ENCODE measurements at places on chromosomes 11 and 22.

DNA sequence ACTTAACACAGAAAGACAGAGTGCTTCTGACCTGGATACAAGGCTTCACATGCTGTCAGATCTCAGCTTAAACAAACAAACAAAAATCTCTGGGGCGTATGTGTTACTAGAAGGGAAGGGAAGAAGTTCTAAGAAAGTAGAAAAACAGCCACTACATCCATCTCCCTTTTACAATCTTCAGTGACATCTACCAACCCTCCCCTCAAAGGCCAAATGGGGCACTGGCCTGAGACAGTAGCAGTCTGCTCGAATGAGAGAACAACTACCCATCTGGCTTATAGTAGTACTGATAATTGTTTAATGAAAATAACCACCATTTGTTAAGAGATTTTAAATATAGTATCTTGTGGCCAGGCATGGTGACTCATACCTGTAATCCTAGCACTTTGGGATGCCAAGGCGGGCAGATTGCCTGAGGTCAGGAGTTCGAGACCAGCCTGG is 29.4 kb downstream of the CCDC83 start:
- peak; percentile 40 for DNase-seq

DNA sequence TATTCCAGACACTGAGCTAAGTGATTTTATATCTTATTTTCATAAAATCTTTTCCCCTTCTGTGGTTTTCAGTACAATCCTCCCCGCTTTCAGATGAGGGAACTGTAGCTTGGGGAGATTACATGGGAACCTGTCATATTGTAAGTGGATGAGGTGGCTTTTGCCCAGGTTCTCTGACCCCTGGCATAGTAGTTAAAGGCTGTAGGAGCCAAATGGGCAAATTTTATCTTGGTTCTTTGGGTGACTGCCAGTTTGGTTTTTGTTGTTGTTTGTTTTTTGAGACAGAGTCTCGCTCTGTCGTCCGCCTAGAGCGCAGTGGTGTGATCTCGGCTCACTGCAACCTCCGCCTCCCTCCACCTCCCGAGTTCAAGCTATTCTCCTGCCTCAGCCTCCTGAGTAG is 411.6 kb upstream of the NARS2 start:
- no peak for DNase-seq

- no peak for DNase-seq
Measured at GRCh38 chr11:87440076-87440770, 402.5 kb downstream of the TMEM135 start.

- DNase-seq: no peak
Measured at GRCh38 chr22:29032584-29032983, 29.0 kb downstream of the C22orf31 start.

DNA sequence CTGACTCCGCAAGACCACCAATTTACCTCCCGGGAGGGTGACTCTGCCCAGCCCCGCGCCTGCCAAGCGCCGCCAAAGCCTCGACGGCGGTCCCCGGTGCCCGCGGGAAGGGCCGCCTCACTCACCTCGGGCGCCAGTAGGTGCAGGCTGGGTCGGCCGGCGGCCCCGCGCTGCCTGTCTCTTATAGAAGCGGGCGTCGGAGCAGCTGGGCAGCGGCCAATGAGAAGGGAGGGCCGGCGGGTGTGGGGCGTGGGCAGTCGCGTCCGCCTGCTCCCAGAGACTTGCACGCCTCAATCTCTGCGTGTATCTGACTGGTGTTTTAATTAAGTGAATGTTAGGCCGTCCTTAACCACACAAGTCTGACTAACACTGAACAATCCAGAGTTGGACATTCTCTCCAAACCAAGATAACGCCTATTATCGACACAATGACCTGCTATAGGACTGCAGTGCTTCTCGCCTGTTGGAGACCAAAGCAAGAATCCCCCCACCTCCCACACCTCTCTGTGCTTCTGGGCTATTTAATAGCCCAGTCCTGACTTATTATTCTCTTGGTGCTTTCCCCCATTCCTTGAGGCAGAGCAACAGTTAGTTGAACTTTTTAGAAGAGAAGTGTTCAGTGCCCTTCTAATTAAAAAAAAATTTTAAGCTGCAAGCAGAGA is at the start of gene TPH1:
Gene TPH1 (minus strand): TSS at position 154 of the 662 bp plus-strand sequence. CDS start 5,507 bp downstream, outside the sequence.
- DNase-seq: peak; percentile 71

DNA sequence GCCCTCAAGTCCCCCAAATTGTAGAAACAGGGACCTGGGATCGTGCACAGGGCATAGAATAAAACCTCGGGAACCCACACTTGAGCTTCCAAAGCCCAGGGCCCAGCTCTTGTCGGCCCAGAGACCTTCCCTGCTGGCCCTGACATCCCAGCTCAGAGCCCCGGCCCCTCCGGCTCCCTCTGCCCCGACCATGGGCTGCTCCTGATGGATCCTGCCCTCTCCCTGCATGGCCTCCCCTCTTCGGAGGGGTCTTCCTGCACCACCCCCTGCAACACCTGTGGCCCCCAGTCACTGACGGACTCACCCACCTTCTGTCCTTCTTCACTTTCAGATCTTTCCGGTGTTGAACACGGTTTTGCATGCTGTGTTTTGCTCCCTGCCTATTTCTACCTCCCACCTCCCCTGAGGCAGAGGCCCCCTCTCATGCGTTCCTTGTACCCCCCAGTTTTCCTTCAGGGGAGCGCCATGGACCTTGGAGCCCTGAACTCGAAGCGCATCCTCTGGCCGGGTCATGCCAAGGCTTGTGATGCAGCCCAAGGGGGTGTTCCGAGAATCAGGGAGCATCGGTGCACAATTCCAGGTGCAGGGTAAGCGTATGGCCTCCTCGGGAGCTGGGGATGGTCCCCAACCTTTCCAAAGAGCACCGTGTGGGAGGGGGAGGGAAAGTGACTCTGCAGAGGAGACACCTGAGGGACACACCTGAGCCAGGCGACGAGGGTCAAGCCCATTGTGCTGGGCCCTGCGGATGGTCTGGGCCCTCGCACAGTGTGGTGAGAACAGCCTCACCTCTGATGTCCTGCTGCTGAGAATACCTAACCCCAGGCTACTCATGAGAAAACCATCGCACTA is 666.4 kb downstream of the BRD1 start:
- DNase-seq: no peak

DNA sequence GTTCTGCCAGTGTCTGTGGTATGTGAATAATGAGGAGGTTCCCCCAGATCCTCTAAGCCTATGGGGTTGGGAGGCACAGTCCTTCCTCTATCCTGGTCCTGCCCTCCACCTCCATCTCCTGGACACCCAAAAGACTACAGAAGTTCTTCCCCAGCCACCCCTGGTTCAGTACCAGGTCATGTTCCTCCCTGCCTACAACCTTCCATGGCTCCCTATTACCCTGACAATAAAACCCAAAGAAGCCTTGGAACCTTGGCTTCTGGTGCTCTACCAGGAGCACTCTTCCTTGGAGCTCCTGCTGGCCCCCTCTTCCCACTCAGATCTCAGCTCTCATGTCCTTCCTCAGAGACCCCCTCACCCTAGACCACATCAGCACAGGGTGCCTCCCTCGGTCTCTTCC is 12.9 kb downstream of the TRPM5 start:
- DNase-seq: no peak

DNA sequence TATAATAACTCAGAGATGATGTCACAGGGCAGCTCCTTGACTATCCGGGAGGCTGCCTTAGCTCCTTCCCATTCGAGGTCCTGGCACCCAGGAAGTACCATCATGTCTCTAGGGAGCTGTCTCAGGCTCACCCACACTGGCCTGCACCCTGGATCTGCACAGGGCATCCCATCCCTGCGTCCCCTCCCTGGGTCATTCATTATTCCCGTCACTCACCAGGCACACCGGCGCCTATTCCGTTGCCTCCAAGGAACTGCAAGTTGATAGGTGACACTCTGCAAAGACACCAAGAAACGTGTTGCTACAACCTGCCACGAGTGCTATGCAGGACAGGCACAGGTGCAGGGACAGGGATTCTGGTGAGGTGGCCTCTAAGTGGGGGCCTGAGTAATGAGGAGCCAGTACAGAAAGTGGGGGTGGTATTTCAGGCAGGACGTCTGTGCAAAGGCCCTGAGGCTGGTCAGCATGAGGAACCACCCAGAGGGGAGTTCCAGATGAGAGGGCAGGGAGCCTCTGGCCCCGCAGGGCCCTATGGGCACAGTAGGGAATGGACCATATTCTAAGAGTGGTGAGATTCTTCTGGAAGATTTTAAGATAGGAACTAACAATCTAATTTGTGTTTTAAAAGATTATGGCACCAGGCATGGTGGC is 71.6 kb upstream of the SHANK2 start:
- DNase-seq: no peak

- no peak for DNase-seq
Measured at GRCh38 chr11:86171627-86172026, 72.9 kb upstream of the EED start.

GRCh38 chr22:36768141-36768540 is 7.8 kb downstream of the IFT27 start:
- DNase-seq: no peak

DNA sequence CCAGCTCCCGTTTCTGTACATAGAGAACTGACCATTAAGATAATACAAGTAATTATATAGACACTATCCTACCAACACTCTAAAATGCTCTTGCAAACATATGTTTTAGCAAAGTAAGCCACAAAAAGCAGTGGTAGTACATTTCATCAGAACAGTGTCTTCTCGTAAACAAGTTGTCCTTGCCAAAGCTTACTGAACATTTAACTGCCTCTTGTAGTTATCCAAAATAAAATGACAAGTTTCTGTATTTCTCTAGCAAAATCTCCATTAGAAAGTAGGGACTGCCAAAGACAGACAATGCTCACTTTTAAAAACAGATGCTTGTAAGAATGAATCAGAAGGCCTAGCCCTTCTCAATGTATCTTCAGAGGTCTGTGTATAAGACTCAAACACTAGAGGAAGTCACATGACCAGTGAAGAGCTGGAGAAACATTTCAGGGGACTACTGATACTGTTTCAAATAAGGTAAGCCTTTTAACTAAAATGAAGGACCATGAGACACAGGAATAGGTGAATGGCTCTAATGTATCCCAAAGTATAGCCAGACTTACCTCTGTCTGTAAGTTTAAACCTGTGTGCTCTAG is 7.8 kb upstream of the ZC3H12C start:
- no peak for DNase-seq

DNA sequence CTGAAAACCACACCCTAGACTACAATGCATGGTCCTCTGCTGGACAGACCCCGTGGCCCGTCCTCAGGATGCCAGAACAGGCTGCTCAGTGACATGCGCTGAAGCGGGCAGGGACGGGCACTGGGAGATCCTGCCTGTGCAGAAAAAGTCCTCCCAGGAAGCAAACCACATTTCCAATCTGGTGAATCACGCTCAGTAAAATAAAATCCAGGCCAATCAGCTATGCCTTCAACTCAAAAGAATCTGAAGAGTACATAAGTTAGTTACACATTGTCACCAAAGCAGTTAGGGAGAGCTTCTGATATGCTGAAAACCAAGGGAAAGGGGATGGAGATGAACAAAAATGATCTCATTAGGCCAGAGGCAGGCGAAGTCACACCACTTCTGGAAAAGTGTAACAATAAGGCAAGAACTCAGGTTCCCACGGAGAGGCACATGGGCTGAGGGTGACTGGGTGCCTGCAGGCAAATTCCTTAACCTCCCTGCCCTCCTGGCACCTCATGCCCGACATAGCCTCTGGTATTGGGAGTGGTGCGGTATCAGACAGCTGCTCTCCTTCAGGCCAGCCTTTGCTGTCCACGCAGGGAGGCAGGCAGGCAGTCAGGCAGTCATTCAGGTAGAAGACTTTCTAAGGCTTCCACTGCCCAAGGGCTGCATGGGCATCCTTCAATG is 66.4 kb downstream of the APOL5 start:
- no peak for DNase-seq

DNA sequence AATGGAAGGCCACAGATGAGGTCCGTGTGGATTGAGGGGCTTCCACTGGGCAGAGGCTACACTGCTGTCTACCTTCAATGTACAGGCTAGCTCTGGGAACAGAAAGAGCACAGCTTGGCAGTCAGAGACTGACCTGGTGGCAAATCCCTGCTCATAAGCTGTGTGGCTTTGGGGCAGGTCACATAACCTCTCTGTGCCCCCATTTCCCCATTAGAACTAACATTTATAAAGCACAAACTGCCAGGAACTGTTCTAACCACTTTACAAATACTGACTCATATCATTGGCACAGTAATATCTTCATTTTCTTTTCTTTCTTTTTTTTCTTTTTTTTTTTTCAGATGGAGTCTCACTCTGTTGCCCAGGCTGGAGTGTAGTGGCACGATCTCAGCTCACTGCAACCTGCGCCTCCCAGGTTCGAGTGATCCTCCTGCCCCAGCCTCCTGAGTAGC is 3.1 kb downstream of the FOSL1 start:
- DNase-seq: no peak

All from nephron progenitor cell (in vitro differentiated cells).